ENCODE measurements at places on chromosomes 2 and 18.

DNA sequence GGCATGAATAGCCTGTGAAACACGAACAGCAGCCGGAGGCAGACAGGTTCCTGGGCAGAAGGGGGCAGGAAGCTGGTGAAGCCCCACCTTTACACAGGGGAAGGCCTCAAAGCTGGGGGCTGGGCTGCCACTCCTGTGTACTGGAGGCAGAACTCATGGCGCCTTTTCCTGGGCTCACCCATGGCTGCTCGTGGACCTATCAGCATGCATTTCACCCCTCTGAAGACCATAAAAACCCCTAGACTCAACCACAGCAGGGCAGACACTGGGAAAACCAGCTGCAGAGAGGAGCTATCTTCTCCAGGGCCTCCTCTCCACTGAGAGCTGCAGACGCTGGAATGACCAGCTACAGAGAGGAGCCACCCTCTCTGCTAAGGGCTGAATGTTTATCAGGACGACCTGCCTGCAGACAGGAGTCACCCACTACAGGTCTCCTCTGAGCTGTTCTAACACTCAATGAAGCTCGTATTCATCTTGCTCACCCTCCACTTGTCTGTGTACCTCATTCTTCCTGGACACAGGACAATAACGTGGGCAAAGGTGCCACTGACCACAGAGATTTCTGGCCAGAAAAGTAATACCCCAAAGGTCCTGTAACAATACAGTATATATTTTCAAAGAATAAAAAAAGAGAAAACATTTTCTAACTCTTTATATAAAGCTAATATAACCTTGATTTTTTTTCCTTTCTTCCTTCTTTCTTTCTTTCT, 18.9 kb upstream of the CCDC88A start:
- no peak for DNase-seq

DNA sequence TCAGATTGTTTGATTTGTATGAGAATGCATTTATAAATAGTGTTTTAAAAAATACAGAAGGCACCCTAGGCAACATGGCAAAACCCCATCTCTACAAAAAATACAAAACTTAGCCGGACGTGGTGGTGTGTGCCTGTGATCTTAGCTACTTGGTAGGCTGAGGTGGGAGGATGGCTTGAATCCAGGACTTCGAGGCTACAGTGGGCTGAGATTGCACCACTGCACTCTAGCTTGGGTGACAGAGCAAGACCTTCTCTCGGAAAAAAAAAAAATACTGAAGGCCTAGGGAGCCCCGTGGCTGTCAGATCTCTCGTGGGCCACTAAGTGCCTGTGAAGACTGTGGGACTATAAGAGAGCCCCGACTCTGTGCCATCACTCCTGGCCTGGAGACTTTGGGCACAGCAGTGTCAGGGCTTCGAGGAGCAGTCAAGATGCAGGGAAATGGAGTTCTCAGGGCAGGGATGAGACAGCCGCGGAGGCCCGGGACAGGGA, 40.5 kb downstream of the MYO7B start:
- no peak for DNase-seq

- DNase-seq = no peak
Measured at GRCh38 chr2:226300196-226300886, 499.3 kb downstream of the IRS1 start.

DNA sequence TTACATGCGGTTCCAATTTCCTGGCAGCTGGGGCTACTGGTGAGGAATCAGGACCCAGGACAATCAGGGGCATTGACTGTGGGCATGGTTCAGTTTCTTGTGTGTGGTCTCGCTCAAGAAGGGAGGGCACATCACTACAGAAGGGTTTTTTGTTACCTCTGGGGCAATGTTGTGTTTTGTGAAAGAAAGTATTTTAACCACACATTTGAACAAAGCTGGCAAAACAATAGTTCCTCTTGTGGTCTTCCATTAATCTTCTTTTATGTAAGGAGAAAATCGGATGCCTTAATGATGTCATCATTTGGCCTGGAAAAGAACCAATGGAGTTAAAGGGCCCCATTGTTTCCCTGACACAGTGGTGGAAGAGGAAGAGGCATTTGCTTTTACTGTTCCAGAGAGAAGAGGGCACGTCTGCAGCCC, 197.4 kb downstream of the SH3BP4 start:
- no peak for DNase-seq

- DNase-seq = no peak
Measured at GRCh38 chr2:228038967-228039366, 142.5 kb downstream of the SPHKAP start.

DNA sequence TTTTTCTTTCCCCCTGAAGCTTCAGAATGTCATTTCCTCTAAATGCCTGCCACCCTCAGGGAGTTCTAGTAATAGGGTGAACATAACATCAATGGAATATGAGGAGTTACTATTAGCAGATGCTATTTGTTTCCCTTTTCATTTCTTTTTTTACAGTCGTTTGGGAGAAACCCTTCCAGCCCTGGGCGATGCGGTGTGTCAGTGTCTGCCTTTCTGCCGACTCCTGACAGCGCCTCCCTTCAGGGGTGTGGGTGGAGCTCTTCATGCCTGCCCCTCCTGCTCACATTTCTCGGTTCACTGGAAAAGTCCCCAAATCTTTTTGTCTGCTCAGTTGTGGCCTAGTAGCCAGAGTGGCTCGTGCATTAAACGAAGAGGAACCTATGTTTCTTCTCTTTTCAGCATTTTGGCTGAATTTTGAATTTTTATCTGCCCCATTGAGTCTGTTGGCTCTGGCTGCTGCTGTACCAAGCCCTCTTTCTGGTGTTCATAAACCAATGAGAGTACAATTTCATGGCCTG, 72.3 kb downstream of the FMNL2 start:
- DNase-seq = no peak

DNA sequence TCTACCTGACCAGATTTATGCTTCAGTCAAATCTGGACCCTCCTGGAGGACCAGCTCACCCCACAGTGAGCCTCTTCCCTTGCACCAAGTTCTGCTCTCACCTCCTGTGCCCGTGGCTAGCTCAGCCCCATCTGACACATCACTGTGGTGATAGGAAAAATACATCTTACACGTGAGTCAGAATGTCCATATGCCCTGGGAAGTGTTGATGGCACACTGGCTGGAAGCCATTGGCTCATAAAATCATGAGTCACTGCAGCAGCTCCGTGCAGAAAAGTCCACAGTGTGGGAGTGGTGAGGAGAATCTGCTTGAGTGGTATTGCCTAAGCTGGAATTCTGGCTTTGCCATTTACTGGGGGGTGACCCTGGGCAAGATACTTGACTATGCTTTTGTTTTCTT, 42.6 kb upstream of the RAPGEF4 start:
- DNase-seq = no peak
